AG04449 (cell line): ENCODE measurements at places on chromosomes 4 and X.

GRCh38 chrX:38968344-38969216, 167.3 kb downstream of the MID1IP1 start:
- no peak for DNase-seq

DNA sequence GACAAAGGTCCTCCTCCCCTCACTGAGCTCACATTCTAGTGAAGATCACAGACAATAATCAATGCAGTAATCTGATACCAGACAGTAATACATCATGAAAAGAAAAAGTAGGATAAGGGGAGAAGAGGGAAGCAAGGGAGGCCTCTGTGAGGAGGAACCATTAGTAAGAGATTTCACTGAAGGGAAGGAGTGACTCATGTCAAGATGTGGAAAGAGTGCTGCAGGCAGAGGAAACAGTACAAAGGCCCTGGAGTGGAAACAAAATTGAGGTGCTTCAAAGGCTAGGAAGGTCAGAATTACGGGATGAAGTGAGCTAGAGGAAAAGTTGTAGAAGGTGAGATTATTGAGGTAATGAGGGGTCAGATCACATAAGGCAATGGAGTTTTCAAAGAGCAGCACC, 38.1 kb downstream of the LAMTOR3 start:
- no peak for DNase-seq

DNA sequence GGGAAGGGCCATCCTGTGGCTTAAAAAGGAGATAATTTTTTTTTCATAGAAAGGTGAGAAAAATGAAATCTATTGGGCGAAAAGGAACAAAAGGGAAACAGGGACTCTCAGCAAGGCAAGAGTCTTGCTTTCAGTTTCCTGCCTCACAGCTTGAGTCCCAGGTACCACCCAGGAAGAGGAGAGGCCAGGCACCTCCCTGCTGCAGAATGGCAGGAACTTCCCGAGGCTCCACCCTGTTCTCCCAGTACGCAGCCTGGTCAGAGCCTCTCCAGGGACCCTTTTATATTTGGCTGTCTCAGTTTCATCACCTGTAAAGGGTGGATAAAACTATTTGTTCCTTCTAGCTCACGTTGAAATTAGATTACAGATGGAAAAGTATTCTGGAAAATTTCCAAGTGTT, 33.8 kb downstream of the UCHL1 start:
- DNase-seq, result no peak

DNA sequence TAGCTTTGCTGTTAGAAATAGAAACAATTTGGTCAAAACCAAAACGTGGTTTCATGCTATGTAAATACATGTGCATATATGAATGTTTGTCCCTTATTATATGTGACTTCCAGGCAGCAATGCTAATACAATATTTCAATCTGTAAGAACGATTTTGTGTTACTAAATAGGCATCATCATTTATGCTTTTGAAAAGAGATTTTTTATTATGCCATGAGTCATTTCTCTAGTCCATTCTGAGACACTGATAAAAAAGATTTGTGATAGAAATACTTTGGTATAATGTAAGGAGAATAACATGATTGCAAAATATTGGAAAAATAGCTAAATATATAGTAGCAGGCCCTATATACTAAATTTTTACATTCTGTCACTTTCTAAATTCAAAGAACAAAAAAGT, 28.9 kb downstream of the SYNPO2 start:
- DNase-seq, result no peak

DNA sequence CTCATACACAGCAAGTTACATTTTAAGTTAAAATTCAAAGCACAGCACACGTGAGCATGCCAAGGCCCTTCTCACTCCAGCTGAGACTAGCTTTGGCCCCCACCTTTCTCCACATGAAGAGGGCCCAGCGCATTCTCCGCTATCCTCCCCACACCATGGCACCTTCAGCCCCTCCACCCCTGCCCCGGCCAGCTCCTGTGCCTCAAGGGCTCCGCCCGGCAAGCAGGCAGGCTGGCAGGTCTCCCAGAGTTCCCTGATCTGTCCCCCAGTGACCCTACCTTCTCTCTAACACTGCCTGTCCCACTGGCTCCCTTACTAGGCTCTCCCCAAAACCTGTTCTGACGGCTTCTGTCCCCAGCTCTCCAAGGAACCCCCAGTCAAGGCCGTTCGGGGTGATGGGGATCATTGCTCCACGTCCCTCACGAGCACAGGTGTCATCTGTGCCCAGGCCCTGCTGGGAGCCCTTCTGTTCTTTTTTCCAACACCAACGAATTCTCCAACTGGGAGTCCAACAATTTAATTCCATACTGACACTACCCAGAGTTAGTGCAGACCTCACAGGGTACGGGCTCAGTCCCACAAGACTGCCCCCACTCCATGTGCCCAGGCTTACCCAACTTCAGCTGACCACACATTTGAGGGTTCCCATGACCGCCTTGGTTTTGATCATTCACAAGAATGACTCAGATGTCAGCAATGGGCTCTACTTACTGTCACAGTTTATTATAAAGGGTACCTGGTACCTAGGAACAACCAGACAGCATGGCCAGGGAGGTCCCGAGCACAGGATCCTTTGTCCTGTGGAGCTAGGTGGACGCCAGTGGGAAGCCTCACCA, 4.2 kb downstream of the LETM1 start:
- no peak for DNase-seq

DNA sequence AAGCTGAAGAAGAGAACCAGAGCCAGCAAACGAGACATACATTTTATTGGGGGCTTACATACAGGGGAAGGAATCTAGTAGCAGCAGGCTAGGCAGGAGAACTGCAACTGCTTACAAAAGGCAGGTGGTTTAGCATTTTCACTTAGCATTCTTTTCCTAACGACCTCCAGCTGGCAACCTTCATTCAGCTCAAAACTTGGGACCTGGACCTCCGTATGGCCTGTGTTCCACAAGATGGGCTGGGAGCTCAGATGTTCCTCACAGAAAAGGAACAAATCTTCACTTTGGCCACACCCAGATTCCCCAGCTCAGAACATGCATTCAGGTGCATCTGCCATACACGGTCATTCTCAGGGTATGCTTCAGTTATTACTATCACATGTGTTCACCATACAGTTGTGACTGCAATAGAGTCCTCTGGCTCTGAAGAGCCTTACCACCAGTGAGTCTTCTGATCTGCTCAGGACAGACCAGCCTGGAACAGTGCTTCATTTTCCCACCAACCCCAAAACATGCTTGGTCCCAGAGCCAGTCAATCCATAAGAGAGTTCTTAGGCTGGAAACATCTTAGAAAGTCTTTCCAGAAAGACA, 29.6 kb upstream of the AP1AR start:
- no peak for DNase-seq

DNA sequence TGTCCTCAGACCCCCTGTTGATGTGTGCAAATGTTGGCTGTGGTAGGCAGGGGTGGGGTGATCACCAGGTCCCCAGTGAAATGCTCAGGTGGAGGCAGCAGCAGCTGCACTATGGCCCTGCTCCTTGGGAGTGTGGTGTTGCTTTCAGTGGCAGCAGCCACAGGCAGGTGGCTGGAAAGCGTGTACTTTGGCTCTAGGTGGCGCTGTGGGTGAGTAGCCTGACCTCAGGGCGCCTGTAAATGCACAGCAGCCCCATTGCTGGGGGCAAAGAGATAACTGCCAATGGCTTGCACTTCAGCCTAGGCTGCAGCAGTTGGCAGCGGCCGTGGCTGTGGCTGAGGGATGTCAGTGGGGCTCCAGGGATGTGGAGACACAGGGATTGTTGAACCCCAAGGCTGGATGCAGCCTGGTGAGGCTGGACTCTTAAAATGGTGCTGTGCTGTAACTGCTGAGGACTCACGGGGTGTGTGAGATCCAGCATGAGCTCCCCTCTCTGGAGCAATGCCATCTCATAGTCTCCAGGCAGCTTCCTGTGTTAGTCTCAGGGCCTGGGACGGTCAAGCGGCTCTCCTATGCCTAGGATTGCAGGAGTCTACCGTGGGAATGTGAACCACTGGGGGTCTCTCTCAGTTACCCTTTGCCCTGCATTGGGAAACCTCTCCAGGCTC, 421.7 kb upstream of the HTR2C start:
- DNase-seq, result no peak

GRCh38 chr4:188178806-188179205, 39.6 kb downstream of the TRIML1 start:
- no peak for DNase-seq

GRCh38 chrX:140163371-140164159, 198.2 kb upstream of the CXorf66 start:
- no peak for DNase-seq

DNA sequence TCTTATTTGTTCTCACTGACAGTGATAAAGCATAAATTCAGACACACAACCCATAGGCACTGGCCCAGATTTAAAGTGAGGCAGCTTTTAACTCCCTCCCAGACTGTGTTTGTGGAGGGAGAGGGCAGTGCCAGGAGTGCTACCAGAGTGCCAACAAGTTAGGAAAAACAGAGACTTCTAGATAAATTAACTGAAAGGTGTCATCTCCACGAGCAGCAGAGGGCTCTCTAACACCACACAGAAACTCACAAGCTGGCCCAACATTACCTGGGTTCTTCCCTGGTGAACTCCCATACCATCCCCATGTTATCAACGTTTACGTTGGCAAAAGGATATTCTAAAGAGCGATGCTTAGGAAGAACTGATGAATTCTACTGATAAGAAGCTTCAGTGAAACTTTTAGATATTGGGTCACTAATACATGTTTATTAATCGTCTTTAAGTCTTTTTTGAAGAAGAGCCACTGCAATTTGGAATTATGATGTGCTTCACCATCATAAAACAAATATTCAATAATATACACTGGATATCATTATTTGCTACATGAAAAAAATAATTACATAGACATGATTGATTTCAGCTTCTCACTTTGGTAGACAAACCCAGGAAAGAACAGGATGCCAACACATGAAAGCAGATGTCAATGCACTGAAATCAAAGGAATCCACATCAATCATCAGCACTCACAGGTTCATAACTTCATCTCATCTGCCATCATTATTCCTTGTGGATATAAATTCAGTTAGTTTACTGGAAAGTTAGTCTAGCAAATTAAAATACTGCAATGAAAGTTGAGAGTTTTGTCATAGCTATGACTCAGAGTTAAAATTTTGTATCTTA, 121.2 kb upstream of the NAP1L5 start:
- no peak for DNase-seq

- no peak for DNase-seq
These were observed 51.2 kb upstream of the C1QTNF7 start for GRCh38 chr4:15376594-15376993.

GRCh38 chr4:150089732-150090131, 11.5 kb downstream of the DCLK2 start:
- DNase-seq, result no peak

- DNase-seq, result no peak
These were observed 9.9 kb downstream of the ARHGAP36 start for GRCh38 chrX:131067846-131068745.

GRCh38 chrX:137748827-137749226, 182.9 kb downstream of the ZIC3 start:
- no peak for DNase-seq

DNA sequence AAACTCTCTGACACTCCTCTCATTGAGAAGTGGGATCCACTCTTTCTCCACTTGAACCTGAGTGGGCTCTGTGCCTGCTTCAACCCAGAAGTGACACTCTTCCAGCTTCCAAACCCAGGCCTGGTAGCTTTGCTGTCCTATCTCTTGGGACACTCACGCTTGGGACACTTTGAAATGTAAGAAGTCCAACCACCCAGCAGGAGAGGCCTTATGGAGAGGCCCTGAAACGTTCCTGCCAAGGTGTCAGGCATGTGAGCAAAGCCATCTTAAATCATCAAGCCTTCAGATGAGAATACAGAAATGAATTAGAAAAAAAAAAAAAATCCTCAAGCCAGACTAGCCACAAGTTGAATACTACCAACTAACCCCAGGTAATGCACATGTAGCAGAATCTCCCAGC, 30.2 kb downstream of the RBM47 start:
- DNase-seq, result no peak
